ENCODE measurements at places on chromosomes 2 and 18.

GRCh38 chr2:102350137-102350793 is 5.3 kb upstream of the IL18R1 start:
- DNase-seq: no peak

- DNase-seq: no peak
These were observed 172.8 kb downstream of the NRXN1 start for GRCh38 chr2:50859110-50859509.

- DNase-seq: peak; percentile 43
These were observed 94.0 kb downstream of the MYCN start for GRCh38 chr2:16034151-16034974.

GRCh38 chr2:127619877-127620705 is 25.9 kb upstream of the GPR17 start:
- DNase-seq: no peak

- no peak for DNase-seq
These were observed 170.1 kb downstream of the HAUS1 start for GRCh38 chr18:46274266-46274665.

GRCh38 chr2:232816657-232817056 is 40.3 kb upstream of the KCNJ13 start:
- DNase-seq: no peak

GRCh38 chr2:239019183-239019581 is 171.3 kb downstream of the TWIST2 start:
- DNase-seq: no peak

DNA sequence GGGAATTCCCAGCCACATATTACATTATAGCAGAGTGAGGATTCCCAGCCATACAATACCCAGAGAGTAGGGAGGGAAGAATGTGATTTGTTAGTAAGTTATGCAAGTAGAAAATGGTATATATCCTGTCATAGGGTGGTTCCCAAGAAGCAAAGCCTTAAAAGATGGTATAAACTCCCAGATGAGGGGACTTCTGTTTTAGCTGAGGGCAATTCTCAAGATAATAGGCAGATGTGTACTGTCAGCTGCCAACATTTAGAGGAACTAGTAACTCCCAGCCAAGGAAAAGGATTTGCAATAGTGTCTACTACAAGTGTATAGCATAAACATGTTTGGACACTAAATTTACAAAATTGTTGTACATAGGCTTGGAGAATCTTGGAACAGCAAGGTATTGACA is 86.5 kb downstream of the XDH start:
- no peak for DNase-seq

DNA sequence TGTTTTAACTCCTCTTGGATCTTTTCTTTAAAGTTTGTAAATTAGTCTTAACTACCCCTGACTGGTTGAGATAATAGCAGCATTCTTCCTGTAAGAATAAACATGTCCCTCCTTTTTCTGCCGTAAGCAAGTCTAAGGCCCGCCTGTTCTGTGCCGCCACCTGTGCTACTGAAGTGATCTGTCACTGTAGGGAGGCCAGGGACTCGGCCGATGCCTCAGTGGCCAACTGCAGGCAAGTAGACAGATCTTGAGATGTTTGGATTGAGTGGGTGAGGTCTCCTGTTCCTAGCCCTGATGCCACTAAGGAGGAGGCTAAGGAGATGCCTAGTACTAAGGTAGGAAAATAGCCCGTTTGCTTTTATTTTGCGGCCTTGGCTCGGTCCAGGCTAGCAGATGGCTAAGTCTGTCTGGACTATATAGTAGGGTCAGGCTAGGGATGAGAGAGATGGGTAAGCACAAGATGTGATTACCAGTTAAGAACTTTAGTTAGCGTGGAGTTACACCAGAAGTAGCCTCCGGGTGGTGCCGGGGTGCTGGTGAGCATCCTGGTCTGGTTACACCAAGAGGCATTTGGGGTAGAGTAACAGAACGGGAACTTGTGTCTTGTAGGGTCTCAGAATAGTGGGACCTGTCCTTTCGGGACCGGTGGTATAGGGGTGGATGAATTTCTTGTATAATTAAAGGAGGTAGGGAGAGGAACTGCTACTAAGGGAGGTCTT is 584.2 kb downstream of the SUCLG1 start:
- no peak for DNase-seq

GRCh38 chr2:75342504-75343175 is 143.3 kb upstream of the TACR1 start:
- DNase-seq: no peak
